IMR-90 (cell line): ENCODE measurements at places on chromosomes 1 and 21. TPM values are rescaled to one million over a fixed set of nuclear protein-coding genes. Genes with fewer than 3 reads are reported as not detected.

Gene AMY1B
- not detected in 2 replicates for total RNA-seq

GRCh38 chr21:16427587-16428087, 697.9 kb downstream of the USP25 start:
- no peaks in the 10 kb centered on the region for H3K4me1 ChIP-seq
- no peak overlapping the region for H3K27ac ChIP-seq
- no peak for DNase-seq
- H3K36me3 ChIP-seq = no peaks in the 10 kb centered on the region
- no peaks in the 10 kb centered on the region for H3K27me3 ChIP-seq
- no peak overlapping the region for H3K4me3 ChIP-seq

DNA sequence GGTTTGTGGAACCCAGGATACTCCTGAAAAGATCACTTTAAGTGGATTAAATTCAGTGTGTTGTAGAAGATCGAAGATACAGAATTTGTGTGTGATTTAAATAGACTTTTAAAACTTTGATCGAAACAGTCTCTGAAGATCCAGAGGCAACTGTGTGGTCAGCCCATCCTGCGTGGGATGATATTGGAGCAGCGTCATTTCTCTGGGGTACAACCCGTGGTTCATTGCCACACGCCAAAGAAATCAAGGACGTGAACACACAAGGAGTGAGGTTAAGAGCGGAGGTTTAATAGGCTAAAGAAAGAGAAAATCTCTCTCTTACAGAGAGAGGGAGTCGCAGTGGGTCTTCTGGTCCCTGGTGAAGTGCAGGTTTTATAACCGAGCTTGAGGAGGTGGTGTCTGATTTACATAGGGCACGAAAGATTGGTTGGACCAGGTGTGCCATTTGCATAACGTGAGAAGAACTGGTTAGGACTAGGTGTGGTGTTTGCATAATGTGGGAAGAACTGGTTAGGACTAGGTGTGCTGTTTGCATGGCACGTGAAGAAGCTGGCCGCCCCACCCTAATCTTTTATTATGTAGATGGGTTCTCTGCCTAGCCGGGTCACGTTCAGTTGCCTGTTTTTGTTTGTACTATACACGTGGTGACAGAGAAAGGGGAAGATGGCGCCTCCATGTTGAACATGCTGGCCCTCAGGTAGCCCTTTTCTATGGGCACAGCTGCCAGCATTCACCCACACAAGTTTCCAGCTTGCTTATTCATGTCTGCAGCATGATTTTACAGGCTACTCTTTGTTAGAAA, 82.3 kb downstream of the ADSS2 start:
- no peaks in the 10 kb centered on the region for H3K36me3 ChIP-seq
- no peak for DNase-seq
- peaks cover 6% of the 10 kb centered on the region for H3K4me1 ChIP-seq
- no peak overlapping the region for H3K4me3 ChIP-seq
- H3K27me3 ChIP-seq = no peaks in the 10 kb centered on the region
- no peak overlapping the region for H3K27ac ChIP-seq

DNA sequence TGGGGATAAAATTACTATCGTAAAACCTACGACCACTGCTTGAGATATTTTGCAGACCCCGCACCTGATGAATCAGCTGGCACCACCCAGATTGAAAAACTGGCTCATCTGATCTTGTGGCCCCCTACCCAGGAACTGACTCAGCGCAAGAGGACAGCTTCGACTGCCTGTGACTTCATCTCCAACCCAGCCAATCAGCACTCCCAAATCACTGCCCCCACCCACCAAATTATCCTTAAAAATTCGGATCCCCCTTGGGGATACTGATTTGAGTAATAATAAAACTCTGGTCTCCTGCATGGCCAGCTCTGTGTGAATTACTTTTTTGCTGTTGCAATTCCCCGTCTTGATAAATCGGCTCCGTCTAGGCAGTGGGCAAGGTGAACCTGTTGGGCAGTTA, 81.4 kb downstream of the EDEM3 start:
- H3K4me1 ChIP-seq = no peaks in the 10 kb centered on the region
- H3K27ac ChIP-seq = no peak overlapping the region
- H3K36me3 ChIP-seq = no peaks in the 10 kb centered on the region
- H3K27me3 ChIP-seq = peaks cover 11% of the 10 kb centered on the region
- H3K4me3 ChIP-seq = no peak overlapping the region

DNA sequence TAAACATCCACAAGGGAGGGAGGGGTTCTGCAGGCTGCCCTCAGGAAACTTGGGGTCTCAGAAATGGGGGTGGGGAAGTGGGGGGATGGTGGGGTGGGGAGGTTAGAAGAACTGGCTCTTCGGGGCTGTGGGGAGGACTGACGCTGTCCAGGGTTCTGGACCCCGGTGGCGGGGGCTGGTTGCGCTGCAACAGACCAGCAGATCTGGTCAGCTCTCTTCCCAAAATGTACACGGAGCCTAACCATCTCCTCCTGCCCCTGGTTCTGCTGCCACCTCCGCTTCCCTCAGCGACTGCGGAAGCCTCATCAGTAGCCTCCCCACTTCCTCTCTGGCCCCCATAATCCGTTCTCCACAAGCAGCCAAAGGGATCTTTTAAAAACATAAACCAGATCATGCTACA, 29.3 kb upstream of the C1QA start:
- DNase-seq = no peak
- no peak overlapping the region for H3K27ac ChIP-seq
- H3K4me1 ChIP-seq = no peaks in the 10 kb centered on the region
- H3K36me3 ChIP-seq = no peaks in the 10 kb centered on the region
- no peak overlapping the region for H3K4me3 ChIP-seq

Gene COL24A1
- 1.4 and 2.5 TPM in 2 replicates for total RNA-seq

- no peaks in the 10 kb centered on the region for H3K4me1 ChIP-seq
- no peak overlapping the region for H3K27ac ChIP-seq
- no peaks in the 10 kb centered on the region for H3K36me3 ChIP-seq
- H3K4me3 ChIP-seq = no peak overlapping the region
- H3K27me3 ChIP-seq = peaks cover 7% of the 10 kb centered on the region
Measured at GRCh38 chr1:110515891-110516290, 3.1 kb downstream of the KCNA10 start.
